Lower leg skin (tissue), 4 donors: ENCODE measurements at places on chromosomes 1 and 21. TPM values are rescaled to one million over a fixed set of nuclear protein-coding genes. Genes with fewer than 3 reads are reported as not detected.

NBPF10 gene
- total RNA-seq = 2.4 TPM

CLDN8 gene
- 22.4 TPM for total RNA-seq

GFI1 gene
- 0.91 TPM for total RNA-seq

CDA gene
- total RNA-seq = 24.1 TPM

DVL1 gene
- 114 TPM for total RNA-seq

CELSR2 gene
- total RNA-seq = 98.1 TPM

TNFSF4 gene
- 0.32 TPM for total RNA-seq

PALMD gene
- 74.3 TPM for total RNA-seq

LCE2A gene
- total RNA-seq = 324 TPM

ZMYND12 gene
- total RNA-seq = 8.0 TPM

NID1 gene
- 28.7 TPM for total RNA-seq

SPATA6 gene
- total RNA-seq = 12.0 TPM

HPDL gene
- total RNA-seq = 0.91 TPM

S100A13 gene
- 49.5 TPM for total RNA-seq

PPM1J gene
- total RNA-seq = 15.7 TPM

MMP23B gene
- total RNA-seq = 2.5 TPM

HJV gene
- total RNA-seq = not detected

AKR7A3 gene
- 2.4 TPM for total RNA-seq

HEYL gene
- total RNA-seq = 0.42 TPM

PLK3 gene
- 41.1 TPM for total RNA-seq

DAB1 gene
- total RNA-seq = not detected

CELA3B gene
- total RNA-seq = not detected

SV2A gene
- 0.27 TPM for total RNA-seq

CELA2A gene
- total RNA-seq = not detected

ODF2L gene
- 12.0 TPM for total RNA-seq

LCE1C gene
- total RNA-seq = 1,701 TPM

AK5 gene
- 1.5 TPM for total RNA-seq

EEIG2 gene
- 5.0 TPM for total RNA-seq

ARTN gene
- total RNA-seq = 0.81 TPM

SGIP1 gene
- 0.39 TPM for total RNA-seq

BRINP3 gene
- 0.23 TPM for total RNA-seq

HSD3B1 gene
- total RNA-seq = 10.3 TPM

CYP4B1 gene
- total RNA-seq = 35.7 TPM

LENEP gene
- not detected for total RNA-seq

TSTD1 gene
- 111 TPM for total RNA-seq

PLEKHA6 gene
- 12.8 TPM for total RNA-seq

FOXD2 gene
- total RNA-seq = 0.13 TPM

GBP2 gene
- total RNA-seq = 81.1 TPM

KAZN gene
- total RNA-seq = 30.8 TPM

OXCT2 gene
- 1.4 TPM for total RNA-seq

CHIA gene
- total RNA-seq = not detected

KDF1 gene
- total RNA-seq = 36.0 TPM

NTMT2 gene
- total RNA-seq = not detected

PYHIN1 gene
- not detected for total RNA-seq

AADACL3 gene
- total RNA-seq = 6.4 TPM

CGN gene
- 50.4 TPM for total RNA-seq

ACTN2 gene
- 0.06 TPM for total RNA-seq

PLA2G2C gene
- 0.10 TPM for total RNA-seq

MROH7 gene
- 2.1 TPM for total RNA-seq

SWT1 gene
- total RNA-seq = 4.1 TPM

TRIM46 gene
- total RNA-seq = 0.17 TPM

ACTA1 gene
- 2.9 TPM for total RNA-seq
